Fibroblast of skin of back (primary cell): ENCODE measurements at places on chromosomes 4 and X.
A peak's percentile ranks its signal among the peaks of the same experiment; 100 is the strongest.

DNA sequence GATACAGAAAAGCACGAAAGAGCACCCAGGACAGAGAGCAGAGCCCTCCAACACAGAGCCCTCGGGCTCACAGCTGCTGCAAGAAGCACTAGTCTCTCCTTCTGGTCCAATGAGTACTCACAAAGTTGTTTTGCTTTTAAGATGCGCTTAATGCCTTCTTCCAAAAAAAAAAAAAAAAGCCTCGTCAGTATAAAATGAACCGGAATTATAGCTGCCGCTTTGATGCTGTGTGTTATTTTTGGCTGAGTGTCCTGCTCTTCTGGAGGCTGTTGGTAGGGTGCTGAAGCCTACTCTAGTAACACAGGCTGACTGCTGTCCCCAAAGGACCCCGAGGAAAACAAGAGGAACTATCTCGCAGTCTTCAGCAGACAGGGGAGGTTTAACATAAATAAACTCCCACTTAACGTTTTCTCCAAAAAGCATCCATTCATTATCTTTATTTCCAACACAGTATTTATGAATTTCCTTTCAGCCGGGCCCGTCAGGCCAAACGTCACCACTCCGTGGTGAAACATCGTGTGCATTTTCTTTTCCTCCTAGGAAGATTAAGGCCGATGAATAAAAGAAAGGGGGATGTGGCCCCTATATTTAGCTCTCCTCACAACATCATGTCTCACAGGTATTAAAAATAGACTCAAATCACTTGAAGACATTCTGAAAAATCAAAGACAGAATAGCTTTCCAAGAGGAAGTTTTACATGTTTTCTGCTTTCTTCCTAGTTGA, 213.7 kb upstream of the PPARGC1A start:
- peak; percentile 66 for DNase-seq

GRCh38 chr4:142088906-142089305, 452.5 kb downstream of the IL15 start:
- DNase-seq = peak; percentile 4

GRCh38 chr4:106971636-106972035, 64.5 kb downstream of the DKK2 start:
- no peak for DNase-seq

GRCh38 chr4:8770518-8771257, 101.0 kb downstream of the HMX1 start:
- DNase-seq = no peak

DNA sequence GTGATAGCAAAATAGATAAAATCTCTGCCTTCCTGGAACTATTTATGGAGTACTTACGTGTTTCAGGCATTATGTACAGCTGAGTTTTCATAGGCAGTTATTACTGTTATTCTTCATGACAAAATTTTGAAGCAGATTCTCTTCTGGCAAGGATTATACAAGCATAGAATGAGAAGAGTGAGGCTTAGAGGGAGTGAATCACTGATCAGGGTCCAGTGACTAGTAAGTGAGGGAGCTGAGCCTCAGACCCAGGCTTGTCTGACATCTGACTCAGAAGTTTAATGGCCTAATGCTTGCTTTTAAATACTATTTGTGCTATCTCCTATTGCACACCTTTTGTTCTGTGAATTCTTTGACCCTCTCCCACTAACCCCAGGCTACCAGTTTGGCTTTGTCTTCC, 110.6 kb downstream of the DTHD1 start:
- DNase-seq = no peak

DNA sequence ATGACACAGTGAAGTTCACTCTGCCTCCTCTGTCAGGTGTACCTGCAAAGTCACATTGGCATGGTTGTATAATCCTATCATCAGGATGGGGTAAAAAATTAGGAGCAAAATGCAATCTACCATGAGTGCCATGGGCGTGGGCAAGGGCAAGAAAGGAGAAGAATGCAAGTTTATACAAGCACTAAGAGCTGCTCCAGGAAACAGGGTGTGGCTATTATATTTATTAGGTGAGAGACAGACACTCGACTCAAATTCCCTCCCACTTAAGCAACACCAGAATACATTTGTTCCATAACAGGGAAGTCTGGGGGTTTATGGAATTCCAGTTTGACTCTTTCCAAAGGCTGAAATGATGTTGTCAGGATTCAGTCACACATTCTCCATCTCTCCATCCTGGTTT, 378.8 kb downstream of the BCOR start:
- DNase-seq = no peak

DNA sequence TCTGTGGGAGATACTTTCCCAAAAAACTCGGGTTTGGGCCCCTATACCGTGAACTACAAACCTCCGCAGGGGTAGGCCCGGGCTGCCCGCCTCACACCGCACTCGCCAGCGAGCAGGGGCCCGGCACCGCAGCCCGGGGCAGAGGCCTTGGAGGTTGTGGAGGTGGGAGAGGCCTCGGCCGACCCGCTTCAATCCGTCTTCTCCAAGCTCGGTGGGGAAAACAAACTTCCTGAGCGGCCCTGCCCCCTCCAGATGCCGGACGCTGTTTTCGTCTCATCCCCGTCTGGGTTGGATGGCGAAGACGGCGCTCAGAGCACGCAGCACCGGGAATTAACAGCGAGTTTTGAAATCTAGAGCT, 442 bp upstream of the MCUB start:
- no peak for DNase-seq
